Globus pallidus (tissue), 1 donor: ENCODE measurements at places on chromosomes 5 and 9.
A peak's percentile ranks its signal among the peaks of the same experiment; 100 is the strongest.

GRCh38 chr9:86634501-86634900 is 280.3 kb upstream of the TUT7 start:
- no peak for DNase-seq

DNA sequence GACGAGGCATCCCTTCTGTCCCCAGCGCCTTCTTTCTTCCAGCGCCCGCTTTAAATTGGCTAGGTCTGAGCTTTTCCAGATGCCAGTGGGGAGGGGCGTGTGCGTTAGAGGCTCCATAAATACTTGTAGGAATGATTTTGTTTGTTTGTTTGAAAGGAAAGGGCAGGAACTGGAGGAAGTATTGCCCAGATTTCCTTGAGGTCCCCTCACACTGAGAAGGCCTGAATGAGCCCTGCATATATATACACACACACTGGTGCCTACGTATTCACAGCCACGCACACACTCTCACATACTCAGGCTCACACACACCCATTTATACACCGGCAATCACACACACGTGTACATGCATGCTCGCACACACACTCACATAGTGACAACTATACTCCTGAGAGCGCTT is 1.0 kb upstream of the SLIT3 start:
- no peak for DNase-seq

DNA sequence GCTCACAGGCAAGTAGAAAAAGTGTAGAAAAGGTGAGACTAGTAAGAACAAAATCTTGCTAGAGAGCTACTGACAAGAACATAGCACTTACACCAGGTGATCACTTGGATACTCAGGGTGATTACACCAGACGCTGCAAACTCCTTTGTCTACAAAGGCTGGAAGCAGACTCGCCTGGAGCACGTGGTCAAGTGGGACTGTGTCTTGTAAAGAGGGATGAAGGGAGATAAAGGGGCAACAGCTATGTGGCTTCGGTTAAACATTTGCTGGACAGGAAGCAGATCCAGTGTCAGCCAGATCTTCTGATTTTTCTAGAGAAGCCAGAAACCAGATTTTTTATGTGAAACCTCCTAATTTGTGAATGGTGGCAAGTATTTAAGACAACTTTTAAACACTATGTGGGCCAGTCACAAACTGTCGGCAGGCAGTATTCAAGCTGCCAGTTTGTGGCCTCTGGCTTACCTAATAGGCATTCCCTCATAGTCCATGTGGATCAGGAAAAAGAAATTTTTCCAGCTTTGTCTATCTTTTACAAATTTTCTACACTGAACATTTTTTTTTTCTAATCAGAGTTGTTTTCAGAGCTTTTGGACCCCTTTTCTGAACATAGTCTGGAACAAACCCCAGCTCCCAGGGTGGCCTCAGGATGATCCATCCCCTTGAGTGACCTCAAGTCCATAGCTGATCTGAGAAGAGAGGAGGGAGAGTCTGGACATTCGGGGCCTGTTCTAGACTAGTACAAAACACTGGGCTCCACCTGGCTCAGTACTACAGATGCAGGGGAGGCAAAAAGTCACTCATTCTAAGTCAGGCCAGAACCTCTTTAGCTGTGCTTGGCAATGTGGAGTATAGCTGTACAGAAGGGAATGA is 262.9 kb downstream of the ARRDC3 start:
- no peak for DNase-seq

GRCh38 chr9:19087106-19088000 is 15.4 kb downstream of the HAUS6 start:
- no peak for DNase-seq

- DNase-seq, result peak; percentile 15
Measured at GRCh38 chr9:133238851-133239532, 29.9 kb upstream of the OBP2B start.

- no peak for DNase-seq
Measured at GRCh38 chr5:173065155-173065554, 9.0 kb downstream of the CREBRF start.

GRCh38 chr5:15620501-15620900 is 120.5 kb downstream of the FBXL7 start:
- no peak for DNase-seq

- no peak for DNase-seq
Measured at GRCh38 chr9:96391021-96391765, 7.7 kb upstream of the SLC35D2 start.

DNA sequence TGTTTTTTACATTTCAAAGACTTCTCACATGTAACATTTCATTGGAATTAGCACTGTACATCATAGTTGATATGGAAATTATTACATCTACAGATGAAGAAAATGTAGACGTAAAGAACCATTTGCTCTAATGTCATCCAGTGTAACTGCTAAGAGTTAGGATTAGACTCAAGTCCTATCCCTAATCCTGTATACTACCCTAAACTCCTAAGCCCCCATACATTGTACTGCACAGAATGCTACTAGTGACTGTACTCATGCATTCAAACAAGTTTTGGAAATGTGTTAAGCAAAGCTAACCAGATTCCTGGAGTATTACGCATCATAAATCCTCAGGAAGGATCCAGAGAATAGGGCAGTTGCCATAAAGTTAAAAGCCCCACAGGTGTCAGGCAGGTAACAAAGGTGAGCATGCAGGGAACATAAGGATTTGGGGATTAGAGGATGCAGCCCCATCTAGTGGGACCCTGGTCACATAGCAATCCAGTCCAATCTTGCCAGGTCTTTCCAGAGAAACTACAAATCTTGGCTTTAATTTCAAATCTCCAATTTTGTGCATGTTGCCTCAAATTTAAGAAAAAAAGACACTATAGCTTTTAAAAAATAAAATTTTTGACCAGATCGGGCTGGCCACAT is 32.0 kb downstream of the HAVCR1 start:
- DNase-seq, result no peak

DNA sequence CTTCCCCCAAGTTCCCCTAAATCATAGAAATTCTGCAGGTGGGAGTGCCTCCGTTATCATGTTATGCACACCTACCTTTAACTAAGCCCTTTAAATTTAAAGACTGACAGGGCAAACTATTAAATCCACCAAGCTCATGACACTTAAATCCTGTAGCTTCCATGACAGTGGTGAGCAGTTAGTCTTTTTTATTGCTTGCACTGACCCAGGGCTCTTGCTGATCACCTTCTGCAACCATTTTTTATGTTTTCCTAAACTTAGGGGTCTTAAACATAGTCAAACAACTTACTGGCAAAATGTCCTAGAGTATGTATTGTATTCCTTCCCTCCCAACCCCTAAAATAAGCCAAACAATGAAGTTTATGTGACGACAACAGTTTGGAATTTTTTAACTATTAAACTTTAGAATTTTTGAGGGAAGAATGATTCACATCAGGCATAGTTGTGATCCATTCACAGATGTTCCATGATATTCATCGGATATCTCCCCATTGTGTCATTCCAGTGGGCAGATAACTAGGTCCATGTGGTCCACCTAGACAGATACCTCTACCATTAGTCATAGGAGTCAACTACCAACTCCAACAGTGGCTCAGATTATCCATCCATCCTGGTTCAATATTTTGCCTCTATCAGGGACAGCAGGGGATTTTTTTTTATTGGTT is 283.1 kb downstream of the ADAMTS6 start:
- DNase-seq, result no peak

DNA sequence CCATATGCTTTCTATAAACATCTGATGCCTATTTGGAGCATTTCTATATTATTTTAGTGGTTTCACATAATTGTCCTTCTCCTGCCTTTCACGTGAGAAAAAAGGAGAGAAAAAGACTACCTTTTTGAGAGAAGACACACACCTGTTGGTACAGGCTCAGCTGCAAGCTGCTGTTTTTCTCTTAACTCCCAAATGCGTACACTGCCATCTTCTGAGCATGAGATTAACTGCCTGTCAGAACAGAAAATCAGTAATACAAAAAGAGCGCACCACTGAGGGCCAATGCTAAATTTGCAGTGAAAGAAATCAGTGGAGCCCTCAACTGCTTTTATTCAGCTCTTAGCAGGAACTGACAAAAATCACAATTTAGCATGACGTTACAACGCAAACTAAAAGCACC is 54.9 kb downstream of the WDR41 start:
- DNase-seq, result peak; percentile 19

GRCh38 chr9:137113385-137114159 is 961 bp downstream of the DPP7 start:
- no peak for DNase-seq

DNA sequence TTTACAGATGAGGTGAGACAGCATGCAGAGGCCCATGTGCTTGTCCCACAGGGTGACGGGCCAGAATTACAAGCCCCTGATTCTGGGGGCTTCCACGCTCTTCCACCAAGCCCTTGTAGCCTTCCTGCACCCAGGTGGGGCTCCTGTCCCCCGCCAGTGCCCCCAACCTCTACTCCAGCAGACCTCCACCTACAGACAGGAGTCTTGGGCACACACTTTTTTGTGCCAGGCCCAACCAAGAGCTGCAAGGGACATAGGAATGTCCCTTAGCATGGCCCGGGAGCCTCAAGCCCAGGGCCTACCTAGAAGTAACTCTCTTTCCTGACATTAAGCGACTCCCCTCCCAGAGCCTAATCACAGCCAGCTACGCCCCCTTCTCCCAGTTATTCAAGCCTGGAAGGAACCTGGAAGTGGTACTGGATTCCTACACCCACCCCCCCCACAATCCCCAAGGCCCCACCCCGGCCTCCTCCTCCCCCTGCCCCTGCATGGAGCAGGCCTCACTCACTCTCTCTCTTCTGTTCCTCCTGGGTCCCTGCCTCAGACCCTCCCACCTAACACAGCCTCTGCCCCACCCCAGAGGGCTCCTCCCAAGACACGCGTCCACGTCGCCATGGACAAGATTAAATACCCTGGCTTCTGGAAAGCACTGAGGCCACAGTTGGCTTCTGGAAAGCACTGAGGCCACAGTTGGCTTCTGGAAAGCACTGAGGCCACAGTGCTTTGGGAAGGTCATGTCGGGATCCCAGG is 30.5 kb downstream of the ADAMTS2 start:
- no peak for DNase-seq

GRCh38 chr5:92435781-92436180 is 1052.7 kb upstream of the ARRDC3 start:
- no peak for DNase-seq

DNA sequence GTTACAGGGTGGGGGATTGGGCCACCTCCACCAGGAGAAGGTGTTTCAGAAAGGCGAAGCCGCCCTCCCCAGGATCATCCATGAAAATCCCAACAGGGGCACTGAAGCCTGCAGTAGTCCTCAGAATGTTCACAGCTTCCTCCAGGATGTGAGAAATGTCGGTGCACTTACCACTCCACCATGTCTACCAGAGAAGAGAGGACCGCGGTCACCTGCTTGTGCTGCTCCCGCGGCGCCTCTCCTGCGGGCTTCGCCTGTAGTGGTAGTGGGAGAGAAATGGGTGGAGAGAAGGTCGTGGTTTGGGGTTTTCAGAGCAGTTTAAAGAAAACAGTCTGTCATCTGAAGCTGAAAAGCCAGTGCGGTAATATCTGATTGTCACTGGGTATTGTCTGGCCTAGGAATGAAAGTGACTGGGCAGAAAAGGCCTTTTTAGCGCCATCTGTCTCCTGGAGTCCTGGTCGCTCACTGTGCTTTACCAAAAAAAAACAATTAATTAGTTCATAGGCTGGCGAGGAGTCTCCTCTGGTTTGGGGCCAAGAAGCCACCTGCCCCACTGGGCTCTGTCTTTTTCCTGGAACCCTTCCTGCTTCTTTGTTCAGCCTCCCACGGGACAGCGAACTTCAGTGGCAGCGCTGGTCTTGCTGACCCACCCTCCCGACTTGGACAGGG is 23.0 kb upstream of the PPP1R26 start:
- DNase-seq, result no peak

GRCh38 chr9:104817437-104817836 is 53.5 kb downstream of the NIPSNAP3B start:
- DNase-seq, result no peak

- no peak for DNase-seq
Measured at GRCh38 chr9:32635362-32635761, at the start of gene TAF1L. TAF1L (minus strand) TSS chr9:32635669; CDS start chr9:32635579, 90 bp downstream.

DNA sequence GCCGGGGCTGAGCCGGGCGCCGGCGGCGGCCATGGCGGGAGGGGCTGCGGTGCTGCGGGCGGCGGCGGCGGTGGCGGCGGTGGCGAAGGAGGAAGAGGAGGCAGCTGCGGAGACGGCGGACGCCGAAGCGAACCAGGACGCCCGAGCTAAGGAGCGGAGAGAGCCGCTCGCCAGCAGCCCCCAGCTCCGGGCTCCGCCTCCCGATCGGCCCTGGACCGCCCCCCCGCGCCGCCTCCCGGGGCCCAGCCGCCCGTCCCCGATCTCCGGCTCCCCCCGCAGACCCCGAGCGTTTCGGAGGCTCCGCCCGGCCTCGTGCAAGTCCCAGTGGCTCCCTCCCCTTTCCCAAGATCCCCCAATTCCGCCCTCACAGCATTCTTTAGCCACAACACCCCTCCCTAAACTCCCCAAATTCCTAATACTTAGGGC is at the start of gene ASTN2:
TSS of gene ASTN2 (minus strand) at position 152 of the 426 bp plus-strand sequence. CDS start at position 33, 119 bp downstream.
- DNase-seq, result peak; percentile 54

DNA sequence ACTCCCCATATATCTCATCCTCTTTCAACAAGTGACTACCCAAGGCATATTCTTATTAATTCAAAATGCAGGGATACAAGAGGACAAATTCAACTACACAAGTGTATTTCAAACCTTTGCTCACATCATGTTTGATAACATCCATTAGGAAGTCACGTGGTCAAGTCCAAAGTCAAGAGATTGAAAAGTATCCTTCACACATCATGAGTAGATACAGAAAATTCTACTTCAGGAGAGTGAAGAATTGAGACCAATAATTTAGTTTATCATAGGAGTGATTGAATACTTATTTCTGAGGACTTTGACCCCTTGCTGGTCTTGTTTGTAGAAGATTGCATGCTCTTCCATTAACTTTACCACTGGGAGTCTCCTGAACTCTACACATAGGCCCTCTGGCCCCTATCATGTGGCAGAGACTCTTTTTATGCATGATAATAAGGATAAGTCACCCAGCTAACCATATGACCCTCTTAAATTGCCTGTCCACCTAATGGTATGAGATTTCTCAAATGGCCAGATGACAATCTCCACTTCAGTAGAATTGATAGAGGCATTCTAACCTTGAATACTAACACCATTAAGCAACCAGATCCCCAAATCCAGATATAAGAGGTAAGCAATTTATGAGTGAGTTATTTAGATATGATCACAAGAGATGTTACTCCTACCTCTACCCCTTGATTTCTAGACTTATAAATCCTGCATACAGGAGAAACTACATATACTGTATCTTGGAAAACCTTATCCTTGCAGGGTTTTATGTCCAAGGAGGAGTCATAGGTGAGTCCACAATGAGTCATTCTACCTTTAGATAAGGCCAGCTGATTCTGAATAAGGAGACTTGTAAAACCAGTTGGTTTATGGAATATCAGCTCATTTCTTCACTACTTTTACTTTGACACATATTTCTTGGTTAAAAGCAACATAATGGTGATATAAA is 26.6 kb upstream of the SLC46A2 start:
- no peak for DNase-seq

- no peak for DNase-seq
Measured at GRCh38 chr5:6759401-6759800, 46.2 kb downstream of the TENT4A start.

DNA sequence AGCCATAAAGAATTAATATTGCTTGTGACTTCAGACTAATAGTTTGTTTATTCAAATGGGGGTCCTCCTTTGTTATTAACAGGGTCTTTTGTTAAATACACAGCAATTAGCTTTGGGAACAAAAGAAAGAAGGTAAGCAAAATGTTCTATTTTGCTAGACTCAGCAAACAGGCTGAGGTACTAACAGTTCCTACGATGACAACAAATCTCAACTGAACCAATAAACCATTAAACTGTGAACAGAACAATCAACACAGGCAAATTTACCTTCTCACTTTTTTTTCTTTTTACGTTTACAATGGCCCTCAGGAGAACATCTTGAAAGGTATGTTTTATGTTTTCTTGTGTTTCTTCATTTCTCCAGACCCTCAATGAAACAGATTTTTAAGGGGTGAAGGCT is 207.2 kb downstream of the NFIB start:
- no peak for DNase-seq
